ENCODE measurements at places on chromosomes 2 and 18.

GRCh38 chr2:128370468-128371247 is 52.0 kb upstream of the HS6ST1 start:
- DNase-seq, result no peak

GRCh38 chr2:66748939-66749338 is 314.0 kb downstream of the MEIS1 start:
- DNase-seq, result no peak

- no peak for DNase-seq
Observed at GRCh38 chr2:11239666-11240462, 84.6 kb downstream of the SLC66A3 start.

- DNase-seq, result no peak
Observed at GRCh38 chr2:202015471-202015870, 18.2 kb upstream of the FZD7 start.

DNA sequence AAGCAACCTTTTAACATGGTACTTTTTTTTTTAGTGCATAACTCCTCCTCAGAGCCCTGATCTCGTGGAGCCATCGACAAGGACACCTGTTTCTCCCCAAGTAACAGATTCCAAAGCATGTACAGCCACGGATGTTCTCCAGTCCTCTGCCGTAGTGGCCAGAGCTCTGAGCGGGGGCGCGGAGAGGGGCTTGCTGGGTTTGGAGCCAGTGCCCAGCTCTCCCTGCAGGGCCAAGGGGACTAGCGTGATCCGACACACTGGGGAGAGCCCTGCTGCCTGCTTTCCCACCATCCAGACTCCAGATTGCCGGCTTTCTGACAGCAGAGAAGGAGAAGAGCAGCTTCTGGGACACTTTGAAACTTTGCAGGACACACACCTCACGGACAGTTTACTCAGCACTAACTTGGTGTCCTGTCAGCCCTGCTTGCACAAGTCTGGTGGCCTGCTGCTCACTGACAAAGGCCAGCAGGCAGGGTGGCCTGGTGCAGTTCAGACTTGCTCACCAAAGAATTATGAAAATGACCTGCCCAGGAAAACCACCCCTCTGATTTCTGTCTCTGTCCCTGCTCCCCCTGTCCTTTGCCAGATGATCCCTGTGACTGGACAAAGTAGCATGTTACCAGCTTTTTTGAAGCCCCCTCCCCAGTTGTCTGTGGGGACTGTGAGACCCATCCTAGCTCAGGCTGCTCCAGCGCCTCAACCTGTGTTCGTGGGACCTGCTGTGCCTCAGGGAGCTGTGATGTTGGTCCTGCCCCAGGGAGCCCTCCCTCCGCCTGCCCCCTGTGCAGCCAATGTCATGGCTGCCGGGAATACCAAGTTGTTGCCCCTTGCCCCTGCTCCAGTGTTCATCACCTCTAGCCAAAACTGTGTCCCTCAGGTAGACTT is 4.5 kb downstream of the KLF11 start:
- no peak for DNase-seq

GRCh38 chr18:22816266-22817176 is 116.6 kb upstream of the RBBP8 start:
- DNase-seq, result no peak

- no peak for DNase-seq
Observed at GRCh38 chr2:48343571-48344440, 186.1 kb upstream of the STON1 start.

- DNase-seq, result no peak
Observed at GRCh38 chr18:43175257-43175656, 59.8 kb upstream of the RIT2 start.

GRCh38 chr2:23078784-23079434 is 306.1 kb upstream of the KLHL29 start:
- DNase-seq, result no peak

DNA sequence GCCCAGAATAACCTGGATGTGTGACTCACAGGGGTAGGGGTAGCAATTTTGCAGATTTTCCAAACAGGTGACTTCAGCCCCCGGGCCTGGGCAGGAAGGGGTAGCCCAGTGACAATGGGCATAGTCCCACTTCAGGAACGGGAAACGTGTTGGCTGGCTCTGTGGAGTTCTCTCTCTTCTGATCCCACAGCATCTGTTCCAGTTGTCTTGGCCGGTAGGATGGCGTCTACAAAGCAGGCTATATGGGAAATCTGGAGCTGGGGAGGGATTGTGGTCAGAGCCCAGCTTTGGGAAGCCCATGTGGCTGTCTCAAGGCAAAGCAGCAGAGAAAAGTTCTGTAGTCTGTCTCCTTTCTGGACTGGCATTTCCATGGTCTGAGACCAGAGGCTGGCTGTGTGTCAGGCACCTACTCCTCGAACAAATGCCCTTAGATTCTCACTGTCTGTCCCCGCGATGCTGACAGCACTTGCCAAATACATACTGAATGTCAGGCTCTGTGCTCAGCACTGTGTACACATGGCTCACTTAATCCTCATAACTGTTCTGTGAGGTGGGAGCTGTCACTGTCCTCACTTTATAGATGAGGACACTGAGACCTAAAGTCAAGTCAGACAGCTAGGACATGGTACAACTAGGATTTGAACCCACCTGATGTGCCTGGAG is 17.9 kb upstream of the TMEM214 start:
- DNase-seq, result no peak

GRCh38 chr2:45706033-45706432 is 54.6 kb downstream of the PRKCE start:
- no peak for DNase-seq

GRCh38 chr18:48860269-48861180 is 90.2 kb downstream of the SMAD7 start:
- no peak for DNase-seq

DNA sequence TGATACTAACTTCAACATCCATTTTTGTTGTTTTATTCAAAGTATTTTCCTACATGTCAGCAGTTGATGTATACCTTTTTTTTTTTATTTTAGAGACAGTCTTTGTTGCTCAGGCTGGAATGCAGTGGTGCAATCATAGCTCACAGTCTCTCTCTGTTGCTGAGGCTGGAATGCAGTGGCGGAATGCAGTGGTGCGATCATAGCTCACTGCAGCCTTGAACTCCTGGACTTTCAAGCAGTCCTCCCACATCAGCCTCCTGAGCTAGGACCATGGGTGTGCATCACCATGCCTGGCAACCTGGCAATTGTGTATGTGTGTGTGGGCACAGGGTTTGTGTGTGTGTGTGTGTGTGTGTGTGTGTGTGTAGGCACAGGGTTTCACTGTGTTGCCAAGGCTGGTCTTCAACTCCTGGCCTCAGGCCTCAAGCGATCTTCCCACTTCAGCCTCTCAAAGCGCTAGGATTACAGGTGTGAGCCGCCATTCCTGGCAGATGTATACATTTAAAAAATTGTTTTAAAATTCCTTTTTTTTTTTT is 24.8 kb downstream of the SANBR start:
- no peak for DNase-seq

DNA sequence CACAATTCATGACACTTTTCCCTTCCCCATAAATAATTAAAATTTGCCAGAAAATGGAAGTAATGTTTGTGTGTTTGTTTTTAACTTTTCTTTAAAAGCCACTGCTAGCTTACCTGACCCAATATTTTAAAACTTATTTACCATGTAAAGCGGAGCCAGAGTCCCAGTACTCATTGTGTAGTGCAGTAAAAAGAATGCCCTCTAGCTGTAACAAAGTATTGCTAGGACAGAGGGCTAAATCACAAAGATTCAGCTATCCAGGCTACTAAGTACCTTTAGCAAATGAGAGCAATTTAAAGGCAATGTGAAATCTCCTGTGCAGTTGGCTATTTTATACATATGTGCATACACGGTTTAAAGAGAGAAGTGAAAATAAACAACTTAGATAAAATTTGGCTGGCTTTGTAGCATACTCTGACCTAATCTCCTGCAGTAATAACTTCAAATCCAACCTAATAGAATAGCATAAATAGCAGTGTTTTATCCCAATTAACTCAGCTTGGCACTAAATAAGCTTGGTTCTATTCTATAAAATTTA is 997.4 kb upstream of the PIK3C3 start:
- DNase-seq, result no peak

GRCh38 chr2:25035537-25036220 is 6.2 kb upstream of the EFR3B start:
- no peak for DNase-seq

DNA sequence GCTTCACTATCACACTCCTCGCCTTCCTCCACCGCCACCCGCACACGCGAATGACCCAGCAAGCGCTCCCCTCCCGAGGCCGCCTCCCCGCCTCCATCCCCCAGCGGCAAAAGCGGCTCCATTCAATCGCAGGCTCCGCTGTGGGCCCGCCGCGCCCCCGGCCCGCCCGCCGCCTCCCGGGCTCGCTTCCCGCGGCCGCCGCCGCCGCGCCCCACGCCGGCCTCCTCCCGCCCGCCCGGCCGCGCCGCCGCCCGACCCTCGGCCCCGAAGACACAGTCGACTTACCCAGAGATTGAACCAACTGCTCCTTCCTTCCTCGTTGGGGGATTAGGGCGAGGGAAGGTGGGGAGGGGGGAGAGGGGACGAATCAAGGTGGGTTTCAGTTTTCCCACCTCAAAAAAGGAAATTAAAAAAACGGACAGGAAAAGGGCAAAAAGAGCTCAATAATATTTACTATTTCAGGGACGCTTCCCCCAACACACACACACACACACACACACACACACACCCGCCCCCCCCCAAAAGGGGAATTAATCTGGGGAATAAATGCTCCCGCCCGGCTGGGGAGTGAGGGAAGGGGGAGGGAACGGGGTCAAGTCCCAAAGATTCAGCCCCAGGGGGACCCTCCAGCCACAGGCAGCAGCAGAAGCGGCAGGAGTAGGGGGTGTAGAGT is 743 bp downstream of the XPO1 start:
- no peak for DNase-seq

GRCh38 chr2:78768016-78768415 is 257.5 kb upstream of the REG3G start:
- no peak for DNase-seq

DNA sequence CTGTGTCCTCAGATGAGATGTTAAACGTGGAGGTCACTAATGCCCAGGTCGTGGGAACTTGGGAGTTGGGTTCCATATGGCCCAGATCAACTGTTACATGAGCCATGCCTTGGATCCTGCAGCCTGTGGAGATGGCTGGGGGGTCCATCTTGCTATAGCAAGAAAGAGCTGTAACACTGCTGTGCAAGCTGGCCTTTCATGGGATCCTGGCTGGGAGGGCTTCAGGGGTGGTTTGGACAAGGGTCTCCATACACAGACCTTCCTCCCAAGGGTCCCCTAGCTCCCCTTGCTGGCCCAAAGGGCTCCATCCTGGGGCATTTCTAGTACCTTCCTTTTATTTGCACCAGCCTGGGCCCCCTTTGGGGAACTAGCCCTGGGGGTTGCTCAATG is 337.7 kb downstream of the DYSF start:
- no peak for DNase-seq

DNA sequence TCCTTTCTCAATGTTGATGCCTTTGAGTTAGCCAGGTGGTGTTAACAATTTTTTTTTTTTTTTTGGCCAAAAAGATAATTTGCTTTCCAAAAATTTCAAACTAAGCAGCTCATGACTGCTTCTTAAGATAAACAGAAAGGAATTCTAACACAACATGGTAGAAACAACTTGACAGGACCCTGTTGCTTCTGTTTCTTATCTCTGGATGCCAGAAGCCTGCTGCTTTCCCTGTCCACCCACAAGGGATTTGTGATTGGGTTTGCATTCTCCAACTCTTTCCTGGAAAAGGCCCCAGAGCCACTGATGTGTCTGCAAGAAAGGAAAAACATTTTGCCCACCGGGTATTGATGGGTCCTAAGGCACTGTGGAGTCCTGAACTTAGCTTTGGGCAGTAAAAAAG is 217.2 kb upstream of the PKDCC start:
- no peak for DNase-seq

GRCh38 chr2:108926561-108927380 is 62.2 kb downstream of the EDAR start:
- DNase-seq, result no peak

- no peak for DNase-seq
Observed at GRCh38 chr2:127020536-127020935, 86.4 kb downstream of the BIN1 start.

DNA sequence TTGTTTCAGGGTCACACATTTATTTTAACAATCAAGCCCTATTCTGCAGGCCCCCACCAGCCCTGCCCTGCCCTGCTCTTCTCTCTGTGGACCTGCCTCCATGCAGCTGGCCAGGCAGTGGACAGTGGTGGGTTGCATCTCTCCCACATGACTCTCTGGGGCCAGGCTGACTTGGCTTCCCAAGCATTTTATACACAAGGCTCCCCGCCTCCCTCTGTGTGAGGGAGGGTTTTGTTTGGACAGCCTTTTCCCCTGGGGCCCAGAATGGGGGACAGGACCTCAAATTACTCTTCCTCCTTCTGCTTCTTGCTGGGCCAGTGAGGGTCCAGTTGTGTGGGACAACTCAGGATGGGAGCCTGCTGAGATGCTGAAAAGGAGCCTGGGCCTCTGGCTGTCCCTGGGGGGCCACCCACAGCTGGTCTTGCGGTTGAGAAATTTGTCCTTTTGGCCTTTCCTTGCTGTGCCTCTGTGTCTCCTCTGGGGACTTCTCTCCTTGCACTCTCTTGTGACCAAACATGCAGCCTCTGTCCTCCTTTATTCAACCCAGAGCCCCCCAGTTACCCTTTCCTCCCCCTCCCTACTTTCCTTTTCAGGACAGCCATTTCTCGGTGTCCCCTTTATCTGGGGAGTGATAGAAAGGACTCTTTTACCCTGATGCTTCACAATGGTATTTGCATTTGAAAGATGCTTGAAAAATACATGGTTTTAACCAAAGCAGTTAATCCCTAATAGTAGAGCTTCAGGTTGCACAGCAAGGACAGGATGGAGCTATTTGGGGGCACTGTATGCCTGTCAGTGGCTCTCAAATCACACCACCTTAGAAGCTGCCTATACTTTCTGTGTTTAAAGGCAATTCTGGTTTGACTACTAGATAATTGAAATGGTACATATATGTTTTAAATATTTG is 151.1 kb downstream of the FHOD3 start:
- no peak for DNase-seq

GRCh38 chr18:35426786-35427185 is 49.6 kb upstream of the ZNF396 start:
- no peak for DNase-seq

GRCh38 chr18:6752202-6752860 is 22.8 kb downstream of the ARHGAP28 start:
- DNase-seq, result no peak

Measured in NCI-H1417 treated with DMSO at 0.1 percent for 48 hours (cell line).